ENCODE measurements at places on chromosomes 1 and 21.

- no peak overlapping the region for H3K4me3 ChIP-seq
- no peak for DNase-seq
- H3K27ac ChIP-seq = no peak overlapping the region
Measured at GRCh38 chr1:94741510-94741909, 78.6 kb upstream of the SLC44A3 start.

DNA sequence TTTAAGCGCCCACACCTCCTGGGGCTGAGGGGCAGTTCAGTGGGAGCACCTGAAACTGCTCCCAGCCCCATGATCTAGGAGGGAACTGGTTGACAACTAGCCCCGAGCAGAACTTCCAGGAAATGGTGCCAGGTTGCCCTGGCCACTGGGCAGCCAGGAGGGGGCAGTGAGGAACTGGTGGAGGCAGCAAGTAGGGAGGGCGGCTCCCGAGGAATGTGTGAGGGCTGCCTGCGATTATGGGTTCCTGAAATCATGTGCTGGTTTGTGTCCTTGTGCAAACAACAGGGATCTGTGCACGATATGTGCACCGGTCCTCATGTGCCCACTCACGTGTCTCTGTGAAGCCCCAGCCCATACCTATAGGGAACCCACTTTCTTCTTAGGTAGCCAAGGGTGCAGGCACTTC is 9.9 kb downstream of the GPR3 start:
- H3K27me3 ChIP-seq = peaks cover 3% of the 10 kb centered on the region
- DNase-seq = no peak
- peak overlapping the region; percentile 21 for H3K4me3 ChIP-seq
- peak overlapping the region; percentile 90 for H3K27ac ChIP-seq
- H3K4me1 ChIP-seq = peaks cover 39% of the 10 kb centered on the region
- no peaks in the 10 kb centered on the region for H3K36me3 ChIP-seq

GRCh38 chr21:32312326-32312725 is 13.7 kb downstream of the MRAP start:
- no peaks in the 10 kb centered on the region for H3K27me3 ChIP-seq
- H3K4me1 ChIP-seq = no peaks in the 10 kb centered on the region
- DNase-seq = no peak
- no peak overlapping the region for H3K27ac ChIP-seq

DNA sequence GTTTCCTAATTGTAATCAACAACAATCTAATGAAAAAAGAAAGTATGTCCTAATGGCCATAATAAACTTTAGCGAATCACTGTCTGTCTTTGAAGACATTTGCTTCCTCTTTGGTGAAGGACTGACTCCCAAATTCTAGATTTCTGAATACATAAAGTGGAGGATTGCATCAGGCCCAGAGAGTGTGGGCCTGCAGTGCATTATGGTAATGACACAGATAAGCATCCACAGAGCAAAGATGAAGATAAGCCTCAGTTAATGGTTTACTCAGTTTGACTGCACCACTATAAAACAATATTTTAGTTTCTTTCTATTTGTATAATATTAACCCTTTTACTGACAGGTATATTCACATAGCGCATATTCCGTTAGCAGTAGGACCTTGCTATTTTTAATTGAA is 365.5 kb downstream of the KCTD3 start:
- no peak overlapping the region for H3K27ac ChIP-seq
- no peaks in the 10 kb centered on the region for H3K4me1 ChIP-seq
- no peaks in the 10 kb centered on the region for H3K27me3 ChIP-seq
- H3K36me3 ChIP-seq = no peaks in the 10 kb centered on the region
- no peak for DNase-seq

DNA sequence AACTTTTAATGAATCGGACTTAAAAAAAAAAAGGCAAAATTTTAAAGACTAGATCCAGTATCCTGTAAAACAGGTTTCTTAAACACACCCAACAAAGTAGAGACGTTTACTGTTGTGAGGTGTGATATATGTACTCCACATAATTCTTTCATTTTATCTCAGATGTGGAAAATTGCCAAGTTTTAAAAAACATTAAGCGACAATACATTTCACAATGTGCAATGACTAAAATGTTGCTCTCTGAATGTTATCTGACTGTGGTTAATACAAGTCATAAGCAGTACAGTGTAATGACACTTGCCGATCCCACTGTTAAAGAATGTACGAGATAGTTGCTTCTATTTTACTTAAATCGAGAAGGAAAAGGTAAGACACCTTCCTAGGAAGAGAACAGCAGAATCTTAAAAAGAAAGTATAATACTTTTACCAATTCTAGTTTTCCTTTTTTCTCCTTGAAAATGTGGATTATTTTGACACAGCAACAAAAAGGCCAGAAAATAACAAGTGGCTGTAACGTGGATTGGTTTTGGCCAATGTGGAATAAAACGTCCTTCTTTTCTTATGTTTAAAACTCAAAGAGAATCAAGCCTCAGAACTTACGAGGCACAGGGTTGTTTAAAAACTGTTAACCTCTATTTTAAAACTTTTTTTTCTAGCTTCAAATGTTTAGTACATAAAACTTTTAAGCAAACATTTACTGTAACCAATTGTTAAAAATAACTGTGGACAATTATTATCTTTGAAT is 51.4 kb downstream of the TP53BP2 start:
- H3K27me3 ChIP-seq = peaks cover 3% of the 10 kb centered on the region
- H3K4me3 ChIP-seq = no peak overlapping the region
- H3K4me1 ChIP-seq = no peaks in the 10 kb centered on the region
- H3K36me3 ChIP-seq = peaks cover 37% of the 10 kb centered on the region

DNA sequence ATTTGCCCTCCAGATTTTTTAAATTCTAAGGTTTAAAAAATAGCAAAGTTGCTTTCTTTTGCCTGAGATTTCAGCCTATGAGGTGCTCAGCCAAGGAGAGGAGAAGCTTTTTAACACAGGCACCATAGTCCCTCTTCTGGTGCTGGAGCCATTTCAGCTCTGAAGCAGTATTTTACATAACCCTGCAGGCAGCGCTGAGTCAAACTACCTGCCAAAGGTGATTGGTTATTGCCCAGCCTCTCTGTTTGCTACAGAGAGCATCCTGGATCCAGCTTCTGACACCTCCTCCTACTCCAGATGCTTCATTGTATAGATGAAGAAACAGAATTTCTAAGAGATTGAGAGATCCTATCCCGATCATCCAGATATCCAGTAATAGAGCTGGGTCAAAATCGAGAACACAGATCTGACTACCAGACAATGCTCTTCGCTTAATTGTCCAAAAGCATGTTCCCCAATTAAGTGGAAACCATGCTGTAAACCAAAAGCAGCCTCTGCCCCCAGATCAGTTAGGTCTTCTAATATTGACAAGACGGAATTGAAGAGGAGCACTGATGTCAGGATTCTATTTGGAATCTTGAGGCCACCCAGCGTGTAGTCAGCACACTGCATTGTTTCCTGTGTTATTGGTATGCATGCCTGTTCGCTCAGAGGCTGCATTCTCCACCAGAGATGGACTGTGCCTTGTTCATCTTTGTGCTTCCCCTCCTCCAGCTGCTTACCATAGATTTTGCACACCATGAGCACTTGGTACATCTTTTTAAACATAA is 22.1 kb downstream of the RGS8 start:
- no peak for DNase-seq
- H3K27me3 ChIP-seq = peaks cover 9% of the 10 kb centered on the region
- no peaks in the 10 kb centered on the region for H3K4me1 ChIP-seq
- no peaks in the 10 kb centered on the region for H3K36me3 ChIP-seq

GRCh38 chr21:17803536-17803935 is 15.6 kb downstream of the C21orf91 start:
- DNase-seq = no peak
- H3K36me3 ChIP-seq = peaks cover 36% of the 10 kb centered on the region
- peaks cover 88% of the 10 kb centered on the region for H3K4me1 ChIP-seq
- H3K27me3 ChIP-seq = peaks cover 2% of the 10 kb centered on the region
- H3K27ac ChIP-seq = peak overlapping the region; percentile 44

DNA sequence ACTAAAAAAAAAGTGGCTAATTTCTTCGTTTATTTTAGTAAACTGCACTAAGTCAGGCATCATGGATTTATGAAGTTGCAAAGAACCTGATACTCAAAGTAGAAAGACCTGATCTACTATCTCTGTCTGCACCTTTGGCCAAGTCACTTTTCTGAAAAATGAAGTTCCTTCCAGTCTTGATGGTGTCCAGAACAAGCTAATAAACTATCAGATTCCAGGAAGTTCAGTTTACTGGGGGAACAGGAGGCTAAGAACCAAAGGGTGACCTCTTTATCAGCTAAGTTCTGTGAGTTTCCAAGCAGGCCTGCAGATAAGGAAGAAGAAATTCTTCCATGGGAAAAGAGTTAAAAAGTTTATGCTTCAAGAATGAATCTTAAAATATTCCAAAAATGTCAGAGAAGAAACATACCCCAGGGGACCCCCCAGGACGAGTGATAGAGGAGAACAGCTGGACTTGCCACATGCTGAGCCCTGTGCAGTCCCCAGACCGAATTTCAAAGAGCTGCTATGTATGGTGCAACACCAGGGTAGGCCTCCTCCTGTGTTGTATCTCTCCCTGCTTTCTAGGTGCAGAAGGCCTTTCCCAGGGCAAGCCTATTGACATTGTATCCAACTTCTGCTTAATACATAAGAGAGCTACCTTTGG is 72.8 kb upstream of the FGGY start:
- H3K4me3 ChIP-seq = no peak overlapping the region
- H3K27ac ChIP-seq = no peak overlapping the region
- DNase-seq = no peak
- H3K27me3 ChIP-seq = no peaks in the 10 kb centered on the region

DNA sequence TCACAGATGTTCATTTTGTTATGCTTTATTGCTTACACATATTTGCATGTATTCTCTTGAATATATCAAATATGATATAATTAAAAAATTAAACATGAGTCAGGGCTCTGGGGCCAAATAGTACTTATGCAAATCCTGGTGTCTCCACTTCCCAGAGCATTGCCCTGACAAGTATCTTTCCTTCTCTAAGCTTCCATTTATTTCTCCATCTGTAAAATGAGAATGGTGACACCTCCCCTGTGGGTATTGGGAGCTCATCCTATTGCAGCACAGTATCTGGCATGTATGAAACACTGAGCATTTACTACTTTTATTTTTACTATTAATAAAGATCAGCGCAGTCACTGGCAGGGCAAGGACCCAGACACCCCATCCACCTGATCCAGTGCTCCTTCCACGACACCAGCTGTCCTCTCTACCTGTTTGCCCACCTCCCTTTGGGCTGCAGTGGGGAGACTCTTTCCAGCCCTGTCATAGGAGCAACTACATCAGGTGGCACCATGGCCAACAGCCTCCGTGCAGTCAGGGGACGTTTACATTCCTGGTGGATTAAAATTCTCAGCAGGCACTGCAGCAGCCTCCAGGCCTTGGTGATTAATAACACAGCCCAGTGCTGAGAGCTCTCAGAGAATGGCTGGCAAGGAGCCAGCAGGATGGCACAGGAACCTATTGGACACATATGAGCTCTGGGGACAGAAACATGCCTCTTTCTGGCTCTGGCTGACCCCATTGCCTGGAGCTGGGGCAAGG is 113.0 kb downstream of the DMRTB1 start:
- H3K4me1 ChIP-seq = peaks cover 28% of the 10 kb centered on the region
- H3K36me3 ChIP-seq = peaks cover 6% of the 10 kb centered on the region
- peaks cover 9% of the 10 kb centered on the region for H3K27me3 ChIP-seq

DNA sequence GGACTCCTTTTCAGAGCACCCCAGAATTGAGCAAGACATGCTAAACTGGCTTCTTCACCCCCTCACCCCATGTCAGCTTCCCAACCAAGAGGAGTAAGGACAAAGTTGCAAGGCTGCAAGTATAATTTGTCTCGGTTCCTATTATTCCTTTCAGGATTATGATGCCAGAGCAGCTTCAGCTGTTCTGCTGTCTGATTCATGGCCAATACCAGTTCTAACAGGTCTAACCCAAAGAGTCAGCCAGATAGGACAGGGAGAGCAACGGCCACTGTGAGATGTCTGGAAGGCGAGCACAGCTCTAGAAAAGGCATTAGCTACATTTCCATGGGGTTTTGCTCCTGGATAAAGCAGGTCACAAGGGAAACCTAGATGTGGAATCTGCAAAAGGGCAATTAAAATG is 53.3 kb upstream of the HOOK1 start:
- peaks cover 4% of the 10 kb centered on the region for H3K27me3 ChIP-seq
- no peak overlapping the region for H3K27ac ChIP-seq
- peaks cover 5% of the 10 kb centered on the region for H3K36me3 ChIP-seq
- H3K4me1 ChIP-seq = peaks cover 4% of the 10 kb centered on the region
